RPMI7951 (cell line): ENCODE measurements at places on chromosomes 16 and 17.

DNA sequence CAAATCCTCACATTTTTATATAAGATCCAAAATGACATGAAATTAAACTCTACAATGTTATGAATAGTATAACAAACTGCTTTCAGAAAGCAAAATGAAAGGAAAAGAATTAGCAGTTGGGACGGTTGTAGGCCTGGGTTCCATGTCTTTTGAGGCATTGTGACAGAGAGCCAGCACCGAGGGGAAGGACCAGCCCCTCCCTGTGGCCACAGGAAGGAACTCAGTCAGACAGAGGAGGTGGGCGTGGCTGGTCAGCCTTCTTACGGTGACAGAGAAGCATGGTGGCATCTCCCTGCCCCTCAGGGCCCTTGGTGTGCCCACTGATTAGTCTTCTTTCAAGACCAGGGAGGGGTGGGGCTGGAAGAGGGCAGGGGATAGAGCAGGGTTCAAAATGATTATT lies 5.7 kb downstream of the ZNF319 start:
- peak; percentile 51 for DNase-seq

GRCh38 chr16:2148714-2149629 lies 547 bp downstream of the RAB26 start:
- peak; percentile 22 for DNase-seq

DNA sequence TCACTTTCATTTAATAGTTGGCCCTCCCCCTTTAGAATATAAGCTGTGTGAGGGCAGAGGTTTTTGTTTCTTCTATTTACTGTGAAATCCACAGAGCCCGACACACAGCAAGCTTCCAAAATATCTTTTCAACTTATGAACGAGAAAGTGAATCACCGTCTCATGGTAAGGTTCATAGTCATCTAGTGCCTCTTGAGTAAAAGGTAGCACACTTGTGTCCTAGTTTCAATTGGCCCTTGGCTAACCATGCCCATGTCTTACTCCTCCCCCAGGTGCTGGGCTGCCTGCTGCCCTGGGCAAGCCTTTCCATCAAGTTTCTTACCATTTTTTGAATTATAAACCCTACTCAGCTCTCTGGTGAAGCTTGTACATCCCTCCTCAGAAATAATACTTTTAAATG lies 12.4 kb upstream of the GP2 start:
- DNase-seq: no peak

- peak; percentile 59 for DNase-seq
Measured at GRCh38 chr16:386641-387156, 4.9 kb upstream of the PGAP6 start.

GRCh38 chr16:554297-554621 lies 5.9 kb upstream of the PRR35 start:
- no peak for DNase-seq

DNA sequence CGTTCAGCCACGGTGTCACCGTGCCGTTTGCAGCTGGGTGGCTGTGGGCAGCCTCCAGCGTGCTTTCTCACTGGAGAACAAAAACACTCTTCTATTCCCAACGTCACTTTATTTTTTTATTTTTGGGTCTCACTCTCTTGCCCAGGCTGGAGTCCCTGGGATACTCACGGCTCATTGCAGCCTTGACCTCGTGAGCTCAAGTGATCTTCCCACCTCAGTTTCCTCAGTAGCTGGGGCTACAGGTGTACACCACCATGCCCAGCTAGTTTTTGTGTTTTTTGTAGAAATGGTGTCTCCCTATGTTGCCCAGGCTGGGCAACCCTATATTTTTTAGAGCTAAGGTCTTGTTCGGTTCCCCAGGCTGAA lies 34.4 kb upstream of the ZC3H18 start:
- DNase-seq: no peak

DNA sequence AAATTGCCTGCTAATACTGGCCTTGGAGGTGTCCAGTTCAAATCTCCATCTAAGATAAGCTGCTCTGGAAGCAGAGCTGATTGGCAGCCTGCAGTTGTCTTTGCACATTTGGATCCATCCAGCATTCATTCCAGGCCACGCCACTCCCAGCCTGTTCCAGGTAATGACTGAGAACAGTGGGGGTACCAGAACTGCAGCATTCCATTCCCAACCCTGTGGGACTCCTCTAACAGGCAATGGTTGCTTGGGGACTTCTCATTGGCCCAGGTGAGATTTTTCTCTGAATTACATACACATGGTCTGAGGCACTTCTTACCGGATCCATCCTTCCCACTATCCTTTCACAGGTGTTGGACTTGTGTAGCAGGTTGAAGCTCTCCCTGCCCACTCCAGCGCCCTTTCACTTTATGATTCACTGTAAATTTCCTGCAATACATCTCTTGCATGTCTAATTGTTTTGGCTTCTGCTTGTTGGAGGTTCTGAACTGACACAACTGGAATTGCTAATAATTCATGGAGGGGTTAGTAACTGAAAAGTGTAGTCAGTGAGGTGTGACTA lies 206.1 kb upstream of the ZFHX3 start:
- DNase-seq: no peak

DNA sequence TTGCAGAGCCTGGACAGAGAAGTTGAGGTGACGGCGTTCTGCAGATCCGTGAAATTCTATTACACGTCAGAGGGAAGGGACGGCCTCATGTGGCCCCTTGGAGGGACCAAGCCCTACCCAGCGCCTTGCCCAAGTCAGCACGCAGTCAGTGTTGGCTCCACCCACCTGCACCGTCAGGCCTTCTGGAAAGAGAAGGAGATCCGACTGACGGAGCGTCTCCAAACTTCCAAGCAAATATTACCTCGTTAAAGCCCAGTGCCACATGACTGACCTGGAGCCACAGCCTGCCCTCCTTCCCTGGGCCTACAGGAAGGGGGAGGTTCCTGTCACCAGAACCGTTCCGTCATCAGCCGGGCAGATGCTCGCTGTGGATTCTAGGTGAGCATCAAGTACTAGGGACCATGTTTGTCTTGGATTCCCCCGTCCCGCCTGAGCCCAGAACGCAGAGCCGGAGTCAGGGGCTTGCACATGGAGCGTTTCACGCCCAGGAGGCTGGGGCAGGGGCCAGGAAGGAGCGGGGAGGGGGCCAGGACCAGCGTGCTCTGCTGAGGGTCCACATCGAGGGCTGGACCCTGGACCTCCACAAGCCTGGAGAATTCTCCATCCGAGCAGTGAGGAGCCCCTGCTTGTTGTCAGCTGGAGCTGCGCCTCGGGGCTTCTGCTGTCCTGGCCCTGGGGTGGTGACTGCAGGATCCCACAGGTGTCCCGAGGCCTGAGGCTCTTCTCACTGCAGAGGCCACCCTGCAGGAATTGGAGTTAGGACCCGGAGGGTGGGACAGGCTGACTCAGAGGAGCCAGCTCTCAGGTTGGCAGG lies 22.6 kb upstream of the METRNL start:
- DNase-seq: peak; percentile 44

GRCh38 chr17:27506348-27507218 lies 50.3 kb downstream of the KSR1 start:
- DNase-seq: no peak

- DNase-seq: no peak
Measured at GRCh38 chr17:227078-227945, 45.9 kb upstream of the DOC2B start.

GRCh38 chr17:59004338-59005111 lies 102.2 kb downstream of the TRIM37 start:
- peak; percentile 46 for DNase-seq

- no peak for DNase-seq
Measured at GRCh38 chr17:57574040-57574513, 171.0 kb downstream of the CCDC182 start.
